ENCODE measurements at places on chromosomes 16 and 17.

DNA sequence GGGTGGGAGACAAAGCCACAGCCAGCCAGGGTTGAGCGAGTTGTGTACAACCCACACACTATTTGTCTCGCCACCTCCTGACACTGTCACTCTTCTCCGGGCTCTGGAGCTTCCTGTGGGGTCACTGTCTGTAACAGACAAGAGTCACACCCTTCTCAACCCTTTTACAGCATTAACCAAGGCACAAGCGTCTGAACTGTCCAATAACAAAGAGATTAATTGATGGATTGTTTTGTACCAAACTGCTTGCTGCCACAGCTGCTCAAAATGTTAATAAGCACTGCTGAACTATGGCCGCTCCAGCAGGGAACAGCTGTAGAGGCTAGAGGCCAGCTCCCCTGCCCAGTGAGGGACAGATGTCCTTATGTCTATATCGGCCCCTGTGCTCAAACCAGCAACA is 25.2 kb upstream of the HYDIN start:
- peak; percentile 67 for DNase-seq

GRCh38 chr17:44919885-44920564 is 4.7 kb upstream of the GFAP start:
- peak; percentile 90 for DNase-seq

- DNase-seq: no peak
Observed at GRCh38 chr17:606508-607250, 108.0 kb downstream of the VPS53 start.

- no peak for DNase-seq
Observed at GRCh38 chr17:47621293-47622179, 28.2 kb upstream of the KPNB1 start.

- DNase-seq: no peak
Observed at GRCh38 chr17:63716426-63716825, 16.5 kb upstream of the LIMD2 start.

GRCh38 chr16:1351582-1352362 is at the start of the genes GNPTG and TSR3:
Gene GNPTG, plus strand, starts transcription at chr16:1351931. Its CDS starts 35 bp downstream, at chr16:1351966.
Gene TSR3, minus strand, starts transcription at chr16:1351878. Its CDS starts 74 bp downstream, at chr16:1351804.
- DNase-seq: peak; percentile 79

GRCh38 chr17:78828470-78829185 is 12.0 kb downstream of the USP36 start:
- DNase-seq: peak; percentile 79
